ENCODE measurements at places on chromosomes 16 and 17.

DNA sequence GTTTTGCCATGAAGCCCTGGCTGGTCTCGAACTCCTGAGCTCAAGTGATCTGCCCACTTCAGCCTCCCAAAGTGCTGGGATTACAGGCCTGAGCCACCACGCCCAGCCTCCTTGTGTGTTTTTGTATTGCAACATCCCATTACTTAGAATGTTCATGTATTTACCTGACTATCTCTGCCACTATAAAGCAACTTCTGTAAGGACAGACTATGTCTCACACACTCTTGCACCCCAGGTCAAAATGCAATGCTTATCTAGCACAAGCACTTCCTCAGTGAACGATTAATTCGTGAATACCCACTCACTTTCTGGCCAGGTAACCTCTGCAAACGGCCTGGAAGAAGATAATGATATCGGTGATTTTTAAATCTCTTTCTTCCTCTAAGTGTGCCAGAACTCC lies 82.6 kb downstream of the NDEL1 start:
- no peak for DNase-seq

- no peak for DNase-seq
Measured at GRCh38 chr17:41322094-41322902, 6.8 kb upstream of the KRTAP17-1 start.

GRCh38 chr16:27618606-27619327 lies 68.8 kb downstream of the KATNIP start:
- DNase-seq, result no peak

DNA sequence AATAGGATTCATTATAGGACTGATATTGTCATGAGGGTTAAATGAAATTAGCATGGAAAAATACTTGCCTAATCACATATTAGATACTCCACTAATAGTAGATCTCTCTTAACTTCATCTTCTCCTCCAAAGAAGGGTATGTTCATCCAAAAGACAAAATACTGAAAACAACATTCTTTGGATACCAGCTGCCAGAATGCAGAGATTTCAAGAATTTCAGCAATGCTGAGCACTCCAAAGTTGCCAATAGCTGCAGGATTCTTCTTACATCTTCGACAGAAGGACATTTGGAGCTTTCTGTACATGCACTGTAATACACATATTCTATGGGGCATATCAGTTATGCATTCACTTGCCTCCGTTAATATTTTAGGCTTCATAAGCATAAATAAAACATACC lies 436.5 kb downstream of the HAPSTR1 start:
- no peak for DNase-seq

DNA sequence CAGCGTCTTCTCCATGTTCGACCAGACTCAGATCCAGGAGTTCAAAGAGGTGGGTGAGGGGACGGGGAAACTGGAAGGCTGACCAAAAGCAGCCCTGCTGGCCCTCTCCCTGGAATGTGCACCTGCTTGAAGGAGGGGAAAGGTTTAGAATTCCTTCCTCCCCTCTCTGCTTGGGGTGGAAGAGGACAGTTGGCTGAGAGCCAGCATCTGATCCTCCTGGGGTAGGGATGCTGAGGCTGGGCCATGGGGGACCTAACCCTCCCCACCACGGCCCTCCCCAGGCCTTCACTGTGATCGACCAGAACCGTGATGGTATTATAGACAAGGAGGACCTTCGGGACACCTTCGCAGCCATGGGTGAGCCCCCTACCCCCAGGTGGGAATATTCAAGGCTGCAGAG lies 1.3 kb downstream of the MYL11 start:
- DNase-seq, result no peak

DNA sequence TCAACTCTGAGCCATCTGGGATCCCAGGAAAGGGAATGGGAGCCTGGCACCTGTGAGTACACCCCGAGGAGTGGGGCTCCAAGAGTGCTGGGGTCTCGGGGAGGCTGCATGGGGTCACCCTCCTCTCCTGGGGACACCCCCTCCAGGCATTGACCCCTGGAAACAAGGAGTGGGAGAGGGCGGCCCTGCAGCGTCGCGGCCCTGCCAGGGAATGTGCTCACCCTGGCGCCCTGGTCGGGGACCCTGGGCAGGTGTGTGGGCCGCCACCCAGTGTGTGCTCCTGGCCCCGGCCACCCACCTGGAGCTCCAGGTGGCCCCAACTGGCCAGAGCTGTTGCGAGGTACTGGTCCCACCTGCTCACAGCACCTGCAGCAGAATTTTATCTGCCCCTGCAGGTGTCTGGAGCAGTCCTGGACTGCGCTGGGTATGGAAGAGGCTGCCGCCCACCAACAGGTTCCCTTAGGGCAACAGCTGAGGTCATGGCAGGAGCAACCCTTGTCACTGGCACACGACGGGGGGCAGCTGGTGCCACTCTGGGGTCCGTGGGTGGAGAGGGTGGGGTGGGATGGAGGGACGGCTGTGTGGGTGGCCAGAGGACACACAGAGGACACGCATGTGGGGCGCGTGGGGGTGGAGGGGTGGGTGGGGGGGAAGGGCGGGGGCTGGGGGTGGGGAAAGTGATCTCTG lies 5.4 kb upstream of the PABPN1L start:
- DNase-seq, result no peak

Data from GM12891 (cell line).